ENCODE measurements at places on chromosomes 7 and 10.

GRCh38 chr10:6349846-6350535 lies 147.3 kb downstream of the PFKFB3 start:
- no peak for DNase-seq

DNA sequence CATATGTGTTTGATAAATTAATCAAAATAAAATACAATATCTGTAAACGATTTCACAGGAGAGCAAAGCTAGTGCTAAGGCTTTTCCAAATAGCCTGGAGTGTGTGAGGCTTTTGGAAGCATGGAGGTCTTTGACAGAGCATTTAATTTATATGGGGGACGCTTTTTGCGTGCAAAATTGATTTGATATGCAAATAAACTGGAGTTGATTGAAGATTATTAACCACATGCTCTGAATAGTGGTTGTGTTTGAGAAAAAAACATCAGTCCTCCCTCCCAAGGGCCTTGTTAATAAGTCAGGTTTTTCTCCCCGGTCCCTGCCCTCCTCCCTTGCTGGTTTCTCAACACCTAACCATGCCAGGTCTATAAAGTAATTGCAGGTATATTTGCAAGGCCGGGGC lies 85.1 kb upstream of the FGFR2 start:
- DNase-seq = no peak

GRCh38 chr7:129750501-129750900 lies 139.0 kb downstream of the NRF1 start:
- no peak for DNase-seq

DNA sequence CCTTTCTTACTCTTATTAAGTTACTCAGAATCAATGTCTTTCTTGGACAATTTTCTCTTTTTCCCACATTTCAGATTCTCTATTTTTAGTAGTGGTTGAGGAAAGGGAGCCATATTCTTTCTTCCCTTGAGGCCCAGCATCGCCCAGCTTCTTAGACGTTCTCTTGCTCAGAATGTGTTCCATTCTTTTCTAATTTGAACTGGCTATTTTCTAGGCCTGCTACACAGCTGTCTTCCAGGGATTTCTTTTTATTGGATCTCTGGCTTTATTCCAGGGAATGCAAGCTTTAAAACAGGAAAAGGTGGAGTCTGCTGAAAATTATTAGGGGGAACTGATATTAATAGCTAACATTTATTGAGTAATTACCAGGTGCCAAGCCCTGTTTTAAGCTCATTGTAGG lies 58.3 kb downstream of the WIPF3 start:
- no peak for DNase-seq

DNA sequence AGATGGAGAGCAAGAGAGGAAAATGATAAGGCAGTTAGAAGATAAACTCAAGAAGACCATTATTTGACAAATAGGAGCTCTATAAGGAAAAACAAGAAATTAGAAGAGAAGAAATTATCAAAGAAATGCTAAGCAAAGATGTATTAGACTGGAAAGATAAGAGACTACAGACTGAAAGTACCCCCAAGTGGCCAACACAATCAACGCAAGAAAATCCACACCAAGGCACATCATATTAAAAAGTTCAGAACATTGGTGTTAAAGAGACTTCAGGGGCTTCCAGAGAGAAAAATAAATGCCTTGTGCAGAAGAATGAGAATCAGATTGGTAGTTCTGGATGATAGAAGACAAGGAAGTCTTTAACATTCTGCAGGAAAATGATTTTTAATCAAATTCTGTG lies 46.0 kb downstream of the SH2D4B start:
- no peak for DNase-seq

DNA sequence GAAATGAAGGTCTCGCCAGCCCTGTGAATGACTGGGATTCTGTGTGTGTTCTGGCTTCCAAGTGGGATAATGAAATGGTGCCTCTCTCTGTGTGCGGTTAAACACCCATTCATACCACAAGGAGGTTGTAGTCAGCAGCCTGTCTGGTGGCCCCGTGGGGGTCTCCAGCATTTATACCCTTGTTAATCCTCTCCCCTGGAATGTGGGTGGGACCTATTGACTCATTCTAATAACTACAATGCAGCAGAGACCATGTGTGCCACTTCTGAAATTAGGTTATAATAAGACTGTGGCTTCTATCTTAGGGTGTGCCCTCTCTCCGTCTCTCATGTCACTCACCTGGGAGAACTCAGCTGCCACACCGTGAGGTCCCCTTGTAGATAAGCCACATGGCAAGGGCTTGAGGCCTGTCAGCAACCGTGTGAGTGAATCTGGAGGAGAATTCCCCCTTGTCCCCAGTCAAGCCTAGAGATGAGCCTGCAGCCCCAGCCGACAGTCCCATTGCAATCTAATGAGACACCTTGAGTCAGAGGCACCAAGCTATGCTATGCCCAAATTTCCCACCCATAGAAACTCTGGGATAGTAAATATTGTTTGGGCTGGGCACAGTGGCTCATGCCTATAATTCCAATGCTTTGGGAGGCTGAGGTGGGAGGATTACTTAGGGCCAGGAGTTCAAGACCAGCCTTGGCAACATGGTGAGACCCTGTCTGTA lies 106.8 kb downstream of the GALNT17 start:
- DNase-seq = no peak

GRCh38 chr7:133051066-133051465 lies 30.8 kb downstream of the CHCHD3 start:
- no peak for DNase-seq

GRCh38 chr7:137947046-137947445 lies 54.8 kb downstream of the CREB3L2 start:
- DNase-seq = no peak

DNA sequence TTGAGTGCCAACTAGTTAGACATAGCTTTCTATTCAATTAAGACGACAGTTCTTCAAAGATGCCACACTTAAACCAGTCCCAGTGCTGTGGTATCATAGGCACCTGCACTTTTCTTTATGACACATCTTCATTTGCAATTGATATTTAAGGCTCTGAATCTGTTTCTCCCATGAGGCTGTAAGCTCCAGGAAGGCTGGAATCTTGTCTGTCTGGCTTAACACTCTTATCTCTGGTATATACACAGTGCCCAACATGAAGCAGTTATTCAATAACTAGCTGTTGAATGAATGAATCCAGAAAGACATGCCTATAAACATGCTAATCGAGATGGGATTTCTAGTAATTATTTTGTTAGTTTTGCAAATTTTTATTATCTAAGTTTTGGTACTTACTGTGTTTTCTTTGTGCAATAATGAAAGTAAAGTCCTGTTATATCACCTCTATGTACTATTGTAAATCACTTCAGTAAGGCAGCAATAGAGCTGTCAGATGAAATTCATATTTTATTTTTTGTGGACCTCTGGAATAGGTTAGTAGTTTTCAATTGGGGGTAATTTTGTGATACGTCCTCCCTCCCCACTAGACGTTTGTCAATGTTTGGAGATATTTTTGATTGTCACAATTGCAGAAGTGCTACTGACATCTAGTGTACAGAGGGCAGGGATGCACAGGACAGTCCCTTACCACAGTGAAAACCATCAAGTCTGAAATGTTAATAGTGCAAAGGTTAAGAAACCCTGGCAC lies 51.3 kb upstream of the STEAP4 start:
- DNase-seq = no peak

- DNase-seq = no peak
These were observed 215.1 kb upstream of the FRMD4A start for GRCh38 chr10:14545827-14546226.

DNA sequence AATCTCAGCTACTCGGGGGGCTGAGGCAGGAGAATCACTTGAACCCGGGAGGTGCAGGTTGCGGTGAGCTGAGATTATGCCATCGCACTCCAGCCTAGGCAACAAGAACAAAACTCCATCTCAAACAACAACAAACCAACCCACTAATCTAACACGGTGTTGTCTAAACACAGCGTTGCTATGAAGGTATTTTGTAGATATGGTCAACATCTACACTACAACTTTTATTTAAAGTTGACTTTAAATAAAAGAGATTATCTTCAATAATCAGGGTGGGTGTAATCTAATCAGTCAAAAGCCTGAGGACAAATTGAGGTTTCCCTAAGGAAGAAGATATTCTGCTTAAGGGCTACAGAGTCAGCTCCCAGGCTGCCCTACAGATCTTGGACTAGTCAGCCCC lies 24.2 kb downstream of the BAIAP2L1 start:
- DNase-seq = no peak

DNA sequence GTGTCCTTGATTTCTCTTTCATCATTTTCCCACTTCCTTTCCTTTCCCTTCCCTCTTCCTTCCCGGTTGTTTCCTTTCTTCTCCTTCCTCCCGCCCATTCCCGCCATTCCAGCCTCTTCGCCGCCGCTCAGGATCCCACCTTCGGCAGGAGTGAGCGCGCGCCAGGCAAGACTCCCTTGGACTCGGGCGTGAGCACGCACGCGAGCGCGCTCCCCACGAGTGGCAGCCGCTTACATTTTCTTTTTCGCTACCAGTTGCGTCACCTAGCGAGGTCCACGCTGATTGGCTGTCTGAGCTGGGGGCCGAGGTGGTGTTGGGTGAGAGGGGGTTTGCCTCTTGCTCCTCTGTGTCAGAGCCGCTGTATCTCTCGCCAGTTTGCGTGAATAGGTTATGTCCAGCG lies 11.8 kb downstream of the ZAN start:
- peak; percentile 52 for DNase-seq

GRCh38 chr7:131131746-131132431 lies 195.8 kb upstream of the MKLN1 start:
- no peak for DNase-seq

- DNase-seq = no peak
These were observed 6.1 kb upstream of the MEOX2 start for GRCh38 chr7:15692501-15693020.

GRCh38 chr10:129426606-129427005 lies 40.4 kb upstream of the MGMT start:
- DNase-seq = no peak

DNA sequence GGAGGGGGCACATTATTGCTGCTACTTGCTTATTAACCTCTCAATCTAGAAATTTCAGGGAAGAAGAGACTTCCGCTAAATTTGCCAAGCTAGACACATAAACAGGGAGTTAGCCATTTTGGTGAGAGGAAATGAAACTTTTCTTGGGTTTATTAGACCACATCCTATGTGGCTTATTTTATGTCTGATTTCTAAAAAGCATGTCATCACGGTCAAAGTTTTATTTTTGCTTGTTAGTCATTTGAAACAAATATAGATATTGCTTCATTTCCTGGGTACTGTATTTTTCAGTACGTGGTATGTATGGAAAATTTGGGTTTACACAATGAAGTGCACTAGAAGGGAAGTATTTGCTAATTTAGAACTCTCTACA lies 144.1 kb downstream of the TCF7L2 start:
- DNase-seq = peak; percentile 45

DNA sequence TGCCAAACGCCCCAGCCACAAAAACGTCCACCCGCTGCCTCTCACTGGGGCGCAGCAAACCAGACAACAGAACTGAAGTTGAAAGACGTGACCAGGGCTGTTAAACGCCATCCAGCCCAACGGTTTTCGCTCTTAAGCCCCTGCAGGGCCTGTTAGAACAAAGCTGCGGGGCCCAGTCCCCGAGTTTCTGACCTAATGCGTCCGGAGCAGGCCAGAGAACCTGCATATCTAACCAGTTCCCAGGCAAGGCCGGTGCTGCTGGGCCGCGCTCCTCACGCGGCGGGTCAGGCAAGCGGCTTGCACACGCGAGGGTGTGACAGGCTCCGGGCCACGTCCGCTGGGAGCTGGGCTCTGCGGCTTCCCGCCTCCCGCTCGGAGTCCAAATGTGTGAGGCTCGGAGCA lies 87.0 kb downstream of the PTPRN2 start:
- DNase-seq = no peak

DNA sequence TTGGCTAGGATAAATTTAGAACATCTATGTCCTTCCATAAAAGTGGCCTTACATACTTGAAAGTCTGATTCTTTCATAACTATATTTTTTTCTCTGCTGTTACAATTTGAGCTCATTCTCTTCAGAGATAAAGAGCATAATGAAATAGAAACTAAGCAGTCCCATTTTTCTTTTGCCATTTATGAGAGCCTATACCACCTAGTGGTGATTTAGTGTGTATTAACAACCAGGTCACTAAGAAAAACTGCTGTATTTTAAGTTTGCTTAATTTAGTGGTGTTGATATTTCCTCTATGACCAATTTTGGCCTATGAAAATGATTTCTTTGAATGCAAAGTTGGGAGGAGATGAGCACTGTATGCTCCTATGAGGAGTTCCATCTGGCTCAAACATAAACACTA lies 88.7 kb upstream of the ZWINT start:
- DNase-seq = no peak

DNA sequence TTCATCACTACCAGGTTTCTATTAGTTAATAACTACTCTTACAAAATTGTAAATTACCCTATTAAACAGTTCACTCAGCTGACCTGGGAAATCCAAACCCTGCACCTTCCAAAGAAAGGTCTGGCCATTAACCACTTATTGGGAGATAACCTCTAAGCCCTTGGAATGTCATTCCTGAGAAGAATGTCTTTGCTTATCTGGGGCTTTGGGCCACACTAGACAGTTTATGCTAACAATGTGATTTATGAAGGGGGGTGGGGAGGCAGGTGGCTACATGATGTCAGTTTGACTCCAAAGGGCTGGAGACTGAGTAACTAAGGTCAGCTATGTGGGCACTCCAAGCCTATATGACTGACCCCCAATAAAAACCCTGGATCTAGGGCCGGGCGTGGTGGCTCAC lies 50.7 kb downstream of the AKR1D1 start:
- DNase-seq = no peak

GRCh38 chr7:95725205-95725604 lies 47.1 kb upstream of the DYNC1I1 start:
- DNase-seq = no peak

GRCh38 chr7:25803117-25803887 lies 348.7 kb upstream of the NFE2L3 start:
- DNase-seq = no peak

GRCh38 chr10:128077155-128077875 lies 48.9 kb downstream of the MKI67 start:
- no peak for DNase-seq

GRCh38 chr10:3652886-3653285 lies 132.1 kb downstream of the KLF6 start:
- DNase-seq = peak; percentile 10

DNA sequence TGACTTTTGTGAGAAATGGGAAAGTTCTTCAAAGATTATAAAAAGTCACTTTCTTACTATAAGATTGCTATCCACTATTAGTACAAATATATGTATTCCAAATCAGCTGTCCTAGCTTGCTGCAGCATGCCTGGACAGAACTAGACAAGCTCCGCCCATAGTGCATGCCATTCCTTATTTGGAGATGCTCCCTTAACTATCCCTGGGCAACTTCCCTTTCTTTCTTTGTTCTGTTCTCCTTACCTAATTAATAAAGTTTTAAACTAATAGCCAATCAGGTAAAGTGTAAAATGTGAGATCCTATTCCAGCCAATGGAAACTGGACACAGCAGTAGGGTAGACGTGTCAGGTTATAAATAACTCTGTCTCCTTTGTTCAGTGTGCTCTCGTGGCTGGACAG lies 281.9 kb downstream of the CAMK1D start:
- no peak for DNase-seq

- DNase-seq = no peak
These were observed 44.8 kb downstream of the ADCYAP1R1 start for GRCh38 chr7:31096877-31097258.
